ENCODE measurements at places on chromosomes 16 and 17.

DNA sequence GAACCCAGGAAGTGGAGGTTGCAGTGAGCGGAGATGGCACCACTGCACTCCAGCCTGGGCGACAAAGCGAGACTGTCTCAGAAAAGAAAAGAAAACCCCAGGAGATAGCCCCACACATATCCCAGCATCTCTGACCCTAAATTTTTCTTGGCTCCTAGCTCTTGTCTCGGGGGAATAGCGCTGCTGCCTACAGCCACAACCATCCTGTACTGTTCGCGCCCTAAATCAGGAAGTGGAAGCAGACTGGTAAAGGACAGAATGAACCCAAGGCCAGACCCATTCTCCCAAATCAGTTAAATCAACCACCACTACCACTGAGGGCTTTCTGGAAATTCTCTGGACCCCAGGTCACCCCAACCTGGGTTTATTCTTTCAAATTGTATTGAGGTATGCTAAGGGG, 1.7 kb downstream of the CTDNEP1 start:
- no peak for DNase-seq

DNA sequence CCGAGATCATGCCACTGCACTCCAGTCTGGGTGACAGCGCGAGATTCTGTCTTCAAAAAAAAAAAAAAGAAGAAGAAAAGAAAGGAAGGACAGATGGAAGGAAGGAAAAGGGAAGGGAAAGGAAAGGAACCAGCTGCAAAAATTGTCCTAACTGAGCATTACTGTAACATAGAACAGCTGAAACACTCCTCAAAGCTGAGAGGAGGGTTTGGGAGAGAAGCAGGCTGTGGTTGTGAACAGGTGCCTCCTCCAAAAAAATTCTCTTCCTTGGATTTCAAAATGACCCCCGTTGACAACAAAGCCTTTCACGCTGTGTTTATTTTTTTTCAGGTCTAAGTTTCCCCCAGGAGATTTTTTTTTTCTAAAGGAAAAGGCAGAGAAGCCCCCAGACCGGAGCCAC, 541.4 kb downstream of the WWOX start:
- no peak for DNase-seq

DNA sequence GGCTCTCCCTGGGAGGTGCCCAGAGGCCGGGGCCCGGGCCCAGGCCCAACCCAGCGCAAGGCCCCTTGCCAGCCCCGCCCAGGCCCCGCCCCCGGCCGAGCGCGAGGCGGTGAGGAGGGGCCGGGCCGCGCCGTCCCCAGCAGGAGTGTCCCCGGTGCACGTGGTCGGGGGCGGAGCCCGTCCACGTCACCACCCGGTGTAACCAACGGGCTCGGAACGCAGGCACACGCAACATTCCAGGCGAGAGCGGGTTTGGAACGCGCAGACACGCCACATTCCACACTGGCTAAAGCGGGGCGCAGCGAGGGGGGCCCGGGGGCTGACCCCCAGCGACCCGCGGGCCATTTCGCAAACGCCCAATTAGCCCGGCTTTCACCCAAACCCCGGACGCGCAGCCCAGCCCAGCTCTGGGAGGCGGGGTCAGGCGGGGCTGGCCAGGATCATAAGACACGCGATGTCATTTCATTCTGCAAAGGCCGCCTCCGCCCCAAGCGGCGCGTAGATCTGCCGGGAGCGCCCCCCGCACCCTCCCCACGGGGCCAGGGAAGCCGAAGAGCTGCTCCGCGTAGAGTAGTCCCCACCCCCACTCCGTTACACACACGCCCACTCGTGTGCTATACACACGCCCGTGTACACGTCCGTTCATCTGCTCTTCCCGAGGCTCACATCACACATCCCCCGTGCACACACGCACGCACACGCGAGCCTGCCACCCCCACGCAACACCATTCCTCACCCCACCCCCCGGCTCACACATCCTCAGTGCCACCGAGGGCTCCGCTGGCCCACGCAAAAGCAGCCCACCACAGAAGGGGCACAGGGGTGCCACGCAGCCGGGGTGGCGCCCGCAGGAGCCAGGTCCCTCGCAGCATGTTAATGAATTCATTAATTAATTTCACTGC, 1.0 kb downstream of the MNT start:
- peak; percentile 89 for DNase-seq

- DNase-seq: no peak
These were observed 682.1 kb upstream of the SOX9 start for GRCh38 chr17:71438631-71439146.

DNA sequence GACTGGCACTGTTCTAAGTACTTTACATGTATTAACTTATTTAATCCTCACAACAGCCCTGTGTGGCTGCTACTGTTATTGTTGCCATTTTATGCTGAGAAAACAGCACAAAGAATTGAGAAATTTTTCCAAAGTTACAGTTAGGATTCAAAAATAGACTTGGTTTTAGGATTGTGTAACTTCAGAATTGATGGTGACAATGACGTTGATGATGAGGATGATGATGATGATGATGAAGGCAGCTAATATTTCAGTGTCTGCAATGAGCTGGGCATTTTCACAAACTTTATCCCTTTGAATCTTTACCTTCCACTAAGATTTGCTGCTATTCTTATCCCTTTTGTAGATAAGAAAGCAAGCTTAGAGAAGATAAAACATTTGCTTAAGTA, 22.1 kb downstream of the PRKCB start:
- DNase-seq: no peak

DNA sequence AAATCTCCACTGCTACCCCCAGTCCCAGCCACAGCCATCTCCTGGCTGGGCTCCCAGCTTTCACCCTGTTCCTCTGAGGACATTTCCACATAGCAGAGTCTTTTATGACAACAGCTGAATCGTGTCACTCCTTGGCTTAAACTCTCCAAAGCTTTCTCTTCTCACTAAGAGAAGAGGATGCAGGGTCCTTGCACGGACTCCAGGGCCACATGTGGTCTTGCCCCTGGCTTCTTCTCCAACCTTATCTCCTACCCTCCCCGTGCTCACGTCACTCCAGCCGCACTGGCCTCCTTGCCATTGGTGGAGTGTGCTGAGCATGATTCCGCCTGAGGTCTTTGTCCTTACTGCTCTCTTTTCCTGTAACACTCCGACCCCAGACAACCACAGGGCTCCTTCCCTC, 39.9 kb upstream of the CCDC182 start:
- no peak for DNase-seq

- no peak for DNase-seq
These were observed 825 bp downstream of the SLC4A1 start for GRCh38 chr17:44267165-44267455.

DNA sequence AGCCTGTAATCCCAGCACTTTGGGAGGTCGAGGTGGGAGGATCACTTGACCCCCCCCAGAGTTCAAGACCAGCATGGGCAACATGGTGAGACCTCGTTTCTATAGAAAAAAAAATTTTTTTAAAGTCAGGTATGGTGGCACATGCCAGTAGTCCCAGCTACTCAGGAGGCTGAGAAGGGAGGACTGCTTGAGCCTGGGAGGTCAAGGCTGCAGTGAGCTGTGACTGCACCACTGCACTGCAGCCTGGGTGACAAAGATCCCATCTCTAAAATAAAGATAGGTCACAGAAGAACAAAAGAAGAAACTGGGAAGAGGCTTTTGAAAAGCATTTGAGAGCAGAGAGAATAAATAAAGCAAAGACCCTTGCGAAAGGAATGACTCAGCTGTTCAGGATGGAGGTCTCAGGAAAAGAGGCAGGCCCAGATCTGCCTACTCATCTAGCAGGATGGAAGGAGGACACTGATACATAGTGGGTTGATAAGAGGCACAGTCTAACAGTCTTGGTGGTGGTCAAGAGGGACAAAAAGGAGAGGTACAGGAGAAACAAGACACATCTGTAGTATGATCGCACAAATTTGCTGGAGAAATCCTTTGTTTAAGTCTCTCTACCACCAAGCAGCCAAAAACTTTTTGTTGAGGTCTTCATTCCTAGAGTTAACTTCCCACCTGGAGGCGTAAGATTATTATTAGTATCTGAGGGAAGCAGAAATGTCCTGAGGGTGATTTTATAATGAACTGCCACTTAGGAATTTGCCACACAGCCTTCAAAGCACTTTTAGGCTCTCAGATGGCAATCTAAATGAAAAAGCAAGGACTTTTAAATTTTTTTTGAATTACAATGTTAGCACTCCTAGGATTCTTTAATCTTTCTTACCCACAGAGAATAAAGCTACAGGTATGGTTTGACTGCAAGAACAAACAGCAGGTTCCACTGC, 17.6 kb downstream of the ZSWIM7 start:
- no peak for DNase-seq

- DNase-seq: no peak
These were observed at the start of gene MPP2 for GRCh38 chr17:43907425-43907981. Gene MPP2 (minus strand): TSS chr17:43907536. CDS start chr17:43904460, 3,076 bp downstream.

DNA sequence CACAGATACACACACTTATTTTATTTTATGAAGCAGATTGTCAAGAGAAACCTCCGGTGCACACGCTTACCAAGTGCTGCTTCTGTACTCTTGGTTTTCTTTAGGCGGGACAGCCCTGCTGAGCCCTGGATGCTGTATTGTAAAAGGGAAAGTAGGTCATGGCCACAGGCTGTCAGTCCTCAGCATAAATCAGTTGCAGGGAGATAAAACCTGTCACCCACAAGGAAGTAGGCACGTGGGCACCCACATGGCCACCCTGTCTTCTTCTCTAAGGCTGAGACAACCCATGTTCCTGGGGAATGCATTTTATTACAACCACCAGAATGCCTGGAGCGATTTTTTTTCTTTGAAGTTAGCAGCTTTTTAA, 59.3 kb downstream of the ASIC2 start:
- DNase-seq: no peak

DNA sequence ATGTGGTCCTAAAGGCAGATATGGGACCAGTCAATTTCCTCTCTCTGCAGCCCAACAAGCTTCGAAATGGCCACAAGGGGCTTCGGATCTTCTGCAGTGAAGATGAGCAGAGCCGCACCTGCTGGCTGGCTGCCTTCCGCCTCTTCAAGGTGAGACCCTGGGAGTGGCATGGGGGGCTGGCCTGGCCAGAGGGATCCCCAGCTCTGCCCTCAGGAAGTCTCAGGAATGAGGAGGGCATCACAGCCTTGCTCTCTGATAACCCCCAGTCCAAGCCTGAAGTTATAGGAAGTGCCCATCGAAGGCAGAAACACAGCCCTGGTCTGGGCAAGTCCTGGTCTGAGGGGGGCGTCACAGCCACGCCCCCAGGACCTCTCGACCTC, 7.1 kb downstream of the GRB7 start:
- DNase-seq: no peak

GRCh38 chr16:21608639-21609328, 9.4 kb downstream of the METTL9 start:
- no peak for DNase-seq

DNA sequence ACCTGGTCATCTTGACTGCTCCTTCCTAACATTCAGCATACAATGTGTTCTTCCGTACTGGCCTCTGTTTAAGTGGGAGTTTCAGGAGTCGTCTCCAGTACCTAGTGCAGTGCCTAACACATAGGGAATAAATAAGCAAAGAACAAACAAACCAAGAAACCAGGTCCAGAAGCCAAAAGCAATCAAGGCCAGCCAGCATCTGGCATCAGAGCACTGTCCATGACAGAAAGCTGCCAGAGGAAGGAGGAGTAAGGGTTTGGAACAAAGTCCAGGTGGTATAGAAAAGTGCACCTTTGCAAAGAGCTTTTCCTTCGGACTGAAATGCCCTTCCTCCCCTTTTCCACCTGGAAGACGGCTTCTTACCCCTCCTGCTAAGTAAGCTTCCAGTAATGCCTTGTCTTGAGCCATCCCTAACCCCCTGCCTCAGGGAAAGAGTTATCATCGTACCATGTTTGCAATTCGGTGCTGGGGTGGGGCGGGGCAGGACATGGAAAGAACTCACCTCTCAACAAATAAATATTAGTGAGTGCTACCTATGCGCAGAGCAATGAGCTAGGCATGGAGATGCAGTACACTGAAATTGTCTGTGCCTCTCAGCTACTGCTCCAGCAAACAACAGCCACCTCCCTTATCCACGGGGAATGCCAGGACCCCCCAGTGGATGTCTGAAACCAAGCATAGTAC, 47.6 kb downstream of the C17orf67 start:
- no peak for DNase-seq

DNA sequence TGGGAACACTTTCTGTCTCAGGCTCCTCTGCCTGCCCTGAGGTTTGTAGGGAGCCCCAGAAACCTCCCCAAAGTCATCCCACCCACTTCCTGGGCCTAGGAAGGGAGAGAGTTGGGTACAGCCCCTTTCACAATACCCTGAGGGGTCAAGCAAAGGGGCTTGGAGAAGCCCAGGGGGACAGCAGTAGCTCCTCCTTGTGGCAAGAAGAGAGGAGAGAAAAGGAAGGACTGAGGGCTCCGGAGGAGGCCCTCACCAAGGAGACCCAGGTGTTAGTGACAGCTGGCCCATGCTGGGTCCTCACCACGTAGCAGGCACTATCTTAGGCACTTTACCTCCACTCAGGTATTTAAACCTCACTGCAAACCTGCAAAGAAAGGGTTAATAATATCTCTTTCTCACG, 112.8 kb downstream of the IRX5 start:
- DNase-seq: no peak

DNA sequence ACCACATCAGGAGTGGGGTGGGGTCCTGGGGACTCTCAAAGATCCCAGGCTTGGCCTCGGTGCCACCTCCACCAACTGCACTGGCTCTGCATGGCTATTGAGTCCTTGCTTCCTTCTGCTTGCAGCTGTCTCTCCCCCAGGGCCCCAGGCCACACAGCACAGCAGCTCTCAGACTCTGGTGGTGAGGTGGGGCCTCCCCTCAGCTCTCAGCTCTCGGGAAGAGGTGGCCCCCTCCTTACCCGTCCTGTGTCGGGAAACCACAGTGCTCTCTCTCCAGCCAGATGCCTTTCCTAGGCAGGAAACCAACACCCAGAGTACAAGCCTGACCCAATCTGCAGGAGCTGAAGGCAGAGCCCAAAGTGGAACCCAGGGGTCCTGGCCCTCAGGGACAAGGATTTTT, 18.5 kb downstream of the SRCIN1 start:
- DNase-seq: no peak

DNA sequence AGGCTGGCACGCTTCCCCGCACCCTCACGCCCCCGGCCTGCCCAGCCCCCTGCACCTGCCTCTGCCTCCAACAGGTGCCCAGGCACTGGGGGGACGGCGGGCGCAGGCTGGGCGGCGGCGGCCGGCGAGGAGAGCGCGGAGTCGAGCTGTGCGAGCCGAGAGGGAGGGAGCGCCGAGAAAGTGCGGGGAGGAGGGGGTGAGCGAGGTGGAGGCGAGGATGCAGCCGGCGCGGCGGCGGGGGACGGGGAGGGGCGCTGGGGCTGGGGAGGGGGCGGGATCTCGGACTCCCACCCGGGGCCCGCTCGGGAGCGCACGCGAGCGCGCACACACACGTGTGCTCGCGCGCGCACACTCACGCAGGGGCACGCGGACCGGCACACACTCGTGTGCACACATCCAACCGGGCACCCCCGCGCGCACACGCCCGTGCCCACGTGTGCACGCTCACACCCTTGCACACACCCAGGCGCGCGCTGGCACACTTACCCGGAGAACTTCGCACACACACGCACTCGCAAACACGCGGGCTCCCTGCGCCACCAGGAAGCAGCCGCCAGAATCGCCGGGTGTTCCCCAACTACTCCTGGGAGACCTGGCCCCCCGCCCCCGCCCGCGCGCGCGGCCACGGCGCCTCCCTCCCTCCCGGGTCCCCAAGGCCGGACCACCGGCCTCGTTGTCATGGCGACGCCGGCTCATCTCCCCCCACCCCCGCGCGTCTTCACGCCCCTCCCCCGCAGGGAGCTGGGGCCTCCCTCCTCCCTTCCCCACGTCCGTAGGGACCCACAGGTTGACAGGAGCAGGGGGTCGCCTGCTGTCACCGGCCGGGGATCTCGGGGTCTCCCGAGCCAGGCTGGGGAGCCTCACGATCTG, at the start of gene DOC2A:
TSS of gene DOC2A (minus strand) at position 184 of the 870 bp plus-strand sequence. CDS start 805 bp downstream, outside the sequence.
- DNase-seq: no peak

- no peak for DNase-seq
These were observed 2.5 kb upstream of the AIPL1 start for GRCh38 chr17:6437466-6437865.
